ENCODE measurements at places on chromosomes 7 and 10. TPM values are rescaled to one million over a fixed set of nuclear protein-coding genes. Genes with fewer than 3 reads are reported as not detected.

The IFIT3 gene
- 24.0 TPM for polyA plus RNA-seq

The SYNPO2L gene
- polyA plus RNA-seq, result 0.51 TPM

The SNX10 gene
- polyA plus RNA-seq, result 12.6 TPM

The CHRM2 gene
- 7.3 TPM for polyA plus RNA-seq

The PKD2L1 gene
- 0.48 TPM for polyA plus RNA-seq

The RET gene
- 20.1 TPM for polyA plus RNA-seq

The CFAP58 gene
- polyA plus RNA-seq, result 0.27 TPM

The EBLN1 gene
- polyA plus RNA-seq, result not detected

The KLF14 gene
- polyA plus RNA-seq, result 0.18 TPM

The TAS2R4 gene
- 2.6 TPM for polyA plus RNA-seq

The DGKI gene
- polyA plus RNA-seq, result 1.4 TPM

The SSC4D gene
- polyA plus RNA-seq, result 1.2 TPM

The FAM25C gene
- polyA plus RNA-seq, result not detected

The ARHGEF5 gene
- polyA plus RNA-seq, result 41.1 TPM

The OR9A2 gene
- not detected for polyA plus RNA-seq

The MYL10 gene
- polyA plus RNA-seq, result not detected

The MEIG1 gene
- polyA plus RNA-seq, result 0.33 TPM

The COL28A1 gene
- polyA plus RNA-seq, result 4.0 TPM

The CALML5 gene
- not detected for polyA plus RNA-seq

The CDK14 gene
- polyA plus RNA-seq, result 9.7 TPM

The TRIM74 gene
- polyA plus RNA-seq, result 0.88 TPM

The ZNF365 gene
- 0.48 TPM for polyA plus RNA-seq

The ITIH5 gene
- polyA plus RNA-seq, result 6.8 TPM

The MBL2 gene
- 0.09 TPM for polyA plus RNA-seq

The UNC5B gene
- polyA plus RNA-seq, result 10.5 TPM

The MINDY4 gene
- 12.3 TPM for polyA plus RNA-seq

The ZC3HAV1L gene
- polyA plus RNA-seq, result 13.1 TPM

The ANKRD61 gene
- 2.4 TPM for polyA plus RNA-seq

The PRSS2 gene
- 60.4 TPM for polyA plus RNA-seq

The LRCH4 gene
- polyA plus RNA-seq, result 40.0 TPM

The FRMD4A gene
- 19.8 TPM for polyA plus RNA-seq

All from large intestine (tissue), 12 donors.